ENCODE measurements at places on chromosomes 16 and 17.

DNA sequence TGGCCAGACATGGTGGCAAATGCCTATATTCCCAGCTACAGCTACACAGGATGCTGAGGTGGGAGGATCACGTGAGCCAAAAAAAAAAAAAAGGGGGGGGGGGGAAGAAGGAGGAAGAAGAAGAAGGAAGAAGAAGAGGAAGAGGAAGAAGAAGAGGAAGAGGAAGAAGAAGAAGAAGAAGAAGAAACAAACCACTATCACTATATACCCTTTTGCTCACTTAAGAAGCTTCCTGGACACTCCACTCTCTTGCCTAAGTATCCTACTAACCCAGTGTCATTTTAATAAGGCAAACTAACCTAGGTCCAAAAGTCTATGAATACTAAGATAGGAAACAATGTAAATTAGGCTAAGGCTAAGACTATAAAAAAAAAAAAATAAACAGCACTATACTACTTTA is 54.8 kb downstream of the GPATCH8 start:
- no peak for DNase-seq

GRCh38 chr16:66265048-66265415 is 101.5 kb upstream of the CDH5 start:
- no peak for DNase-seq

DNA sequence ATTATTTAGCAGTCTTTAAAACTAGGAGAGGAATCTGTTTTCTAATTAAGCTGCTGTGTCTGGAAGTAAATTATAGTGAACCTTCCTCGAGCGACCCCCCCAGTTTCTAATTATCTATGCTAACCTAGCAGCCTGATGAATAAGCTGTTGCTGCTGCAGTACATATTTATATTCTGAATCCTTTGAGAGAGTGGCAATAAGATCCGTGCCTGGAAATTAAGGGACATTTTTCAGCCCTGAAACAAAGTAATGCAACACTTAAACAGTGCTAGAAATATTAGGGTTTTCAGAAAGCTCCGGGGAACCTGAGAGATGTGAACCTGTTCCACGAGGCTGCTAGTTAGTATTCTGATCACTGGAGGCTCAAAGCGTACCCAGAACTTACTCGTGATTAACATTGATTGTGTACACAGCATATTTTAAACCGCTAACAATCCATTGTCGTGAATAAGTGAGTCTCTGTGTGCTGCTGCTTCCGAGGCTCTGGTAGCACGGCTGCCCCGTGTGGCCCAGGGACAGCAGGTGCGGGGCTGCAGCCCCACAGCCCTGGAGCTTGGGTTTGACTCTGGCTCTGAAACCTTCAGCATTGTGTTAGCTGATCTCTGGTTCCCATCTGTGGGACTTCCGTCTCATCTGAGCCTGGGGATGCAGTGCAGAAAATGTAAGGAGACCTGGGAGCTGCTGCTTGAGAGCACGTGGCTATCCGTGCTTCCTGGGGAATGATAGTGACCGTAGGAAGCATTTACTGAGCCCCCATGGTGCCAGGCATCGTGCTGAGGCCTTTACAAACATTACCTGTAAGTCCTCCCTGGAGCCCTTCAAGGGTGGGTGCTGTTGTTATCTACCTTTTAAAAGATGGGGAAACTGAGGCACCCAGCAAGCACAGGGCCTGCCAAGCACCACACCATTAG is 190.9 kb upstream of the CHMP6 start:
- no peak for DNase-seq

DNA sequence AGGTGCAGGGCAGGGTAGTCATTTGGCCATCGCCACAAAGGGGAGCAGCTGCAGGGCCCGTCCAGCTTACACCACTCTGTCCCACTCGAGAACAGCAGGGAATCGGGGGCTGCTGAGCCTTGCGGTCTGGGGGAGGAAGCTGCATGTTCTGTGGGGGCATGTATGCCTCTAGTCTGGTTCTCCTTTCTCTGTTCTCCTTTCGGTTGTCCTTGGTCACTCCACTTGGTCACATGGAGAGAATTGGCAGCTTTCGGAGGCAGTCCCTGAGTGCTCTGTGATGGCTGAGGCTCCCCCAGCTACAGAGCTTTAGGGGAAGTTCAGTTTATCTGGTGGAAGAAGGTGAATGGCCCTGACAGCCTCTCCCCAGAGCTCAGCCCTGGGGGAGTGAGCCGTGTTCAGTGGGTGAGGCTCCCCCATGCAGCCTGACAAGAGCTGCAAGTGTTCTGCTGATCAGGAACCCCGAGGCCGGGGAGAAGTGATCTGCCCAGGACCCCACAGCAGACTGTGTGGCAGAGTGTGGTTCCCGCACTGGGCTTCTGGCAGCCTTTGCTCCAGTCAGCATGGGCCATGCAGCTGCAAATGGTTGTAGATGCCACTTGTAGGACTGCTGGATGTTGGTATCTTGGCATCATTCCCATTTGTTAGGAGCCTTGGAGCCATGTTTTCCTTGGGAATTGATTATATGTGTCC is 22.3 kb upstream of the SMPD3 start:
- DNase-seq = no peak

GRCh38 chr16:89383095-89384003 is 107.0 kb downstream of the ANKRD11 start:
- DNase-seq = no peak

GRCh38 chr17:19421926-19422325 is 10.9 kb downstream of the RNF112 start:
- DNase-seq = no peak

GRCh38 chr17:7650509-7651096 is at the start of gene ATP1B2:
ATP1B2 (plus strand) TSS chr17:7650926; CDS start chr17:7651519, 593 bp downstream.
- no peak for DNase-seq

- DNase-seq = no peak
Observed at GRCh38 chr17:50106393-50107131, 11.4 kb downstream of the PDK2 start.

- DNase-seq = peak; percentile 32
Observed at GRCh38 chr17:69246726-69247375, 18.2 kb upstream of the ABCA10 start.

DNA sequence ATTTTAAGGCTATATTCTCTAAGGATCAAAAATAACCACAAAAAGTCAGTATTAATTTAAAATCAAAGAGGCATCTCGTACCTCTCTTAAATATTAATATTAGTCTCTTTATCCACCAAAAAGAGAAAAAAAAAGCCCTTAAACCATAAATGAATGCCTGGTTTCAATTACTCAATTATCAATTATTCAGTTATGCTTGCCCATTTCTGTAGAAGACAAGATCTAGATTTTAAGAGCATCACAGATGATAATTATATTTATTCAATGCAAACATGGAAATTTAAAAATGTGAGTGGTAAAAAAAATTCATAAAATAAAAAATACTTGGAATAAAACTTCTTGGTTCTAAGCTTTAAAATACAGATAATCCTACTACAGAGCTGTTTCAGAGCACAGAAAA is 125.7 kb upstream of the CORO6 start:
- no peak for DNase-seq

DNA sequence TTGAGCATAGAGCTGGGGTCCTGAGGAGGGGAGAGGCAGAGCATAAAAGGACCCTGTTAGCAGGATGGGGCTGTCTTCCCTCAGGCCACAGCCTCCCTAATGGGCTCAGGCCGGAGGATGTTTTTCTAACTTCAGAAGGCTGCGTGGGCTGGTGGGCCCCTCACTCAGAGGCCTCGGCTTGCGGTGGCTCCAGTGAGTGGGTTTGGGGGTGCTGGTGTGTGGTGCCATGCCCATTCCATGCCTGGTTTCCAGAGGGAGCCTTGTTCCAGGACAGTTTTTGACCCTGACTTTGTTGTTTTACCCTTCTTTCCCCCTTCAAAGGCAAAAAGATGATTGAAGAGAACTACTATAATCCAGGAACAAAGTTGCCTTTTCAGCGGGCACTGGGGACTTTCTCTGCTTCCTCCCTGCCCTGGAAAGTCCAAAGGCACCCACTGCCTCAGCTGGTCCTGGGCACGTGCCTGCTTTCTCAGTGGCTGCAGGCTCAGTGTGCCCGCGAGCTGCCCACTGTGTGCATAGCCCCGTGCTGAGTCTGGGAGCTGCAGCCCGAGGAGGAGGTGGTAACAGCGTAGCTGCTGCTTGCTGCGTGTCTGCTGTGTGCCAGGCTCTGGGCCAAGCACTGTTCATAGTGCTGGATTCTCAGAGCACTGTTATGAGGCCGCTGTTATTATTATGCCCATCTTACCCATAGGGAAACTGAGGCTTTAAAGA is 11.8 kb downstream of the NKD1 start:
- no peak for DNase-seq

DNA sequence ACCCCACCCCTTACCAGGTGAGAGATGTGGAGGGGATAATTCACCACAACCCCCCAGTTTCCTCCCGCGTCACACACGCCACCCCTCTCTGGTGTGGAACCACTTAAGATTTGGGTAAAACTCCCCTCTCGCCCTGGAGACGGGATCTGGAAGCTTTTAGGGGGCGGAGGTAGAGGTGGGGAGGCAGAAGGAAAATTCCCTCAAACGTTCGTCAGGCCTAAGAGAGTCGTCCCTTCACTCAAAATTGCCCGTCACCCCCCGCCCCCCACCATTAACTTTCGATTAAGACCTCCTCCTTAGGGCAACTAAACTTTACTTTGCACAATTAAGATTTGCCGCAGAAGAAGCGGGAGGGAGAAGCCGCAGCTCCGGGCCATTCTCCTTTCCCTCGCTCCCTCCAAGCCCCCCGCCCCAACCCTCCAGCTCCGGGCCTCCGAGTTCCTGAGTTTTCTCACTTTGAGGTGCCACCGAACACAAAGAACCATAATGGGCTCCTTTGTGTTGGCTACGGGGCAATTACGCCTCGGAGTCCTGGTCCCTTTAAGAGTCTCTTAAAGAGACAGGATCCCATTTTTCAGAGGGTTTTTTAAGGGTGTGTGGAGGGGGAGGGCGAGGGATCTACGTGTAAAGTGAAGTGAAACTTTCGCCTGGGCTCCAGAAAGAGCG is 985 bp upstream of the FZD2 start:
- peak; percentile 49 for DNase-seq

GRCh38 chr16:28537076-28537475 is 1.7 kb downstream of the NUPR1 start:
- DNase-seq = no peak

GRCh38 chr17:2406271-2406902 is 5.5 kb upstream of the MNT start:
- DNase-seq = no peak

- DNase-seq = no peak
Observed at GRCh38 chr16:56388209-56388608, 37.1 kb downstream of the AMFR start.

- DNase-seq = no peak
Observed at GRCh38 chr17:39122991-39123390, 28.4 kb downstream of the PLXDC1 start.

- no peak for DNase-seq
Observed at GRCh38 chr17:2692781-2693135, 18.8 kb downstream of the CLUH start.

GRCh38 chr16:46743232-46743719 is 4.9 kb downstream of the MYLK3 start:
- DNase-seq = peak; percentile 11

- DNase-seq = no peak
Observed at GRCh38 chr17:51155416-51155815, 2.1 kb downstream of the NME1 start.

GRCh38 chr16:89444151-89444723 is 46.1 kb downstream of the ANKRD11 start:
- no peak for DNase-seq

DNA sequence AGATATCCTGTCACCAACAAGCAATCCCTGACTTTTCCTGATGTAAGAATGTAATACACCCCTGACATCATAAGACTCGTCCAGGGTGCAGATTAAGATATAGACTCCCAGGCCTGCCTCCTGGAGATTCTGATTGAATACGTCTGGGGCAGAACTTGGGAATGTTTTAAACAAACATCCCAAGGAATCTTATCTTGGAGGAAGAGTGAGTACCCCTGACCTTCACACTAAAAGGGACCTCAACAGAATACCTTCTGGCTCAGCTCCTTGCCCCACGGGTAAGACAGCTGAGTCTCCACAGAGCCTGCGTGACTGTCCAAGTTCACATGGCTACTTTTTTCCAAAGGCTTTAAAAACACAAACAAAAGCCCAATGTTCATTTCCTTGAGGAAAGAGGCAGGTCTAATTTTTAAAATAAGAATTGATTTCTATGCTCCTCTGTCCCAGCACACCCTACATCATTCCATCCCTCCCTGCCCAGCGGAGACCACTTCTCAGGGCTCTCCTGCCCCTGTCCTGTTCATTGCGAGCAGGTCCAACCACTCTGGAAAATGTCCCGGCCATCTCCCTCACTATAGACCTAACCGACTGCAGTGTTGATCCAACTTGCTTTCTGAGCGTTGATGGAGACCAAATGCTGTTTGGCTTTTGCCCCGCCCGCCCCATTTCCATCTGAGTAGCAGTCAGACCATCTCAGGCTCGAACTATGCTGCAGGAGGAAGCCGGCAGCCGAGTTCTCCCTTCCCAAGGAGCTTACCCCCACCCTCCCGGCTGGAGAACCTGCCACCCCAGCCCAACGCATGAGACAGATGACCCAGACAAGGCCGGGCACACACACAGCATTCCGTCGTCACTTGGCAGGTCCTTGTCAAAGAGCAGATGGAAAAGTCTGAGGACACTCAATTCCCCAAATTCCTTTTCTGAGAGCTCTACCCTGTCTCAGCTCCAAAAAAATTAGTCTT is 44.1 kb upstream of the MYH10 start:
- no peak for DNase-seq

GRCh38 chr17:82301916-82302567 is 15.4 kb downstream of the CD7 start:
- no peak for DNase-seq

- DNase-seq = no peak
Observed at GRCh38 chr16:88296437-88297177, 86.2 kb upstream of the ZNF469 start.

GRCh38 chr16:82404586-82405315 is 222.0 kb upstream of the CDH13 start:
- DNase-seq = no peak

DNA sequence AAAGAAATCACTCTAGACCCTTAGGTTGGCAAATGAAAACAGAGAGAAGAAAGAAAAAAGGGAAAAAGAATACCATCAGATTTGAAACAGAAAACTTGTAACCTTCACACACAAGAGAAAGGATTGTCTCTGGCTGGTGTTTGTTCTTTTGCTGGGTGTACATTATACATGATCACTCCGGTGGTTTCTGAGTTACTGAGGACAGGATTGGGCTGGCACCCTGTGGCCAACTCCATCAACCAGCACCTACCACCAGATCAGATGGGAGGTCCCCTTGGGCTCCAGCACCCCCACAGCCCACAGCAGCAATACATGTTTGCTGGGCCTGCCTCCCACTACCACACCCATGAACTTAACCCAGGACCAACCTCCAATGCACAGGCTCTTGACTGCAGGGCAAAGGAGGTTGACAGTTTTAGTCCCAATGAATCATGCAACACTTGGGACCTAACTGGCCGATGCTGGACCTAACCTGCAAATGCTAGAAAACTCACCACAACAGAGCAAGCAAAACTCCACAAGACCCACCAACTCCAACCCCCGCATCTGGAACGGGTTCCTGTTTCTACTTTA is 308.3 kb downstream of the SOX9 start:
- no peak for DNase-seq

Measured in fibroblast of skin of left quadriceps (primary cell).